ENCODE measurements at places on chromosomes 3 and 15. TPM values are rescaled to one million over a fixed set of nuclear protein-coding genes. Genes with fewer than 3 reads are reported as not detected.

Gene SPTSSB
- total RNA-seq, result 11.4 TPM

Gene SAMMSON
- total RNA-seq, result 0.36 TPM

Gene PLOD2
- 34.1 TPM for total RNA-seq

Gene ZNF106
- 65.4 TPM for total RNA-seq

Gene SLC15A2
- 2.1 TPM for total RNA-seq

Gene FAM107A
- 0.75 TPM for total RNA-seq

Gene ARPP21
- total RNA-seq, result 3.0 TPM

Gene C2CD4A
- 0.24 TPM for total RNA-seq

Gene PPM1L
- 24.3 TPM for total RNA-seq

GRCh38 chr15:52563501-52564060, 5.2 kb downstream of the ARPP19 start:
- ATAC-seq, result no peak

DNA sequence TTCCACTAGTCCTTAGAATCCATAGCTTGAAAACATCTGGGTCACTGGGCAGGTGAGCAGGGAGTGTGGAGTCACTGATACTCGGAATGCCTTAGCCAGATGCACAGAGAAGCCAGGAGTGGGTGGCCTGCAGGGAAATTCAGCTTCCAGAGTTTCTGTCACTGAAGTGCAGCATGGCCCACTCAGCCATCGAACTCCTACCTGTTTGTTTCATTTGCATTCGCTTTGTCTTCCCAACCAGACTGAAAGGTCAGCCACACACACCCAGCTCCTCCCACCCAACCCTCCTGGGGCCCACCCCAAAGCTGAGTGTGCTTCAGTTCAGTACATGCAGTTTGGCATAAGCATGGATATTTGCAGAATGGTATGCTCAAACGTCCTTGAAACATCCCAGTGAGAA, 124.5 kb upstream of the ATP10A start:
- ATAC-seq, result no peak

DNA sequence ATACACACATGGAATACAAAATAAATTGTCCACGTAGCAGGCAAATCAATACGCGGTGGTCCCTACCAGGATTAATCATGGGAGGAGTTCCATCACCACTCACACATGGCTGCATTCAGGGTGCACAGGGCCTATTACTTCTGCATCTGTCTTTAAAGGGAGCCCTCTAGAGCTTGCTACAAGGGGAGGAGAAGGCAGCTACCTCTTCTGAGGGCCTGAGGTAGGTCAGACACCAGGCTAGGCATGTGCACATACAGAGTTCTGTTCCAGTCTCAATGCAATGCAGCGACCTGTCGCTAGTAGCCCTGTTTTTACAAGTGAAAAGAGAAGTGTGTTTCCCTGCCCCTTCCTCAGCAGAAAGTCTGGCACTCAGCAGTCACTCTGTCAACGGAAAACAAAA, 102.7 kb downstream of the ROBO2 start:
- no peak for ATAC-seq

GRCh38 chr3:152222327-152222726, 46.4 kb upstream of the MBNL1 start:
- ATAC-seq, result peak; percentile 41

DNA sequence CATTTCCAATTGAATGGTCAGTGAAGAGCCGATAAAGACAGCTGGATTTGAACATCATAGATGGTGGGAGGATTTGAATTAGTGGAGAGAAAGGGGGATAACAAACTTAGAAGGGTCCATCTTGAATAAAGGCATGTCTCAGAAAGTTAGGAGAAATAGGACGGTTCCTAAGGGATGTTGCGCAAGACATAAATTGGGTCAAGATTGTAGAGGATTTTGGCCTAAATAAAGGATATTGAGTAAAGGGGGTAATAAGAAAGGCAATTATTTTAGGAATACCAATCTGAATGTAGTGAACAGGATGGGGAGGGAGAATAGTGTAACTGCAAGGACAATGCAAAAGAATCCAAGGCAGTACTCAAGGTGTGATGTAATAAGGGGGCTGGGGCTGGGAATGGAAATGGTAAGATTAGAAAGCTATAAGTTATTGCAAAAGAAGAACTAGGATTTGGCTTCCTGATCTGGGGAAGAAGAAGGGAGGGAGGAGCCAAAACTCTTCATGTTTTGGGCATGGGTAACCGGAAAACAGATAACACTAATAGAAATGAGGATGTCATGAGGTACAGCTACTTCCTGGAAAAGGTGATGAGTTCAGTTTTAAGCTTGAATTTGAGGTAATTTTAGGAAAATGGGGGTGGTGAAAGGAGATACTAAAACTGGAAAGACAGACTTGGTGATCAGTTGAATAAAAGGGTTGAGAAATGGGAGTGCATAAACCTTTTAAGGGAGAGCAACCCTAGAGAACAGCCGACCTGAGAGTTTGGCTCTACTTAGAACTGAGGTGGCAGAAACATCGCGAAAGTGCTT, 17.3 kb upstream of the TRPC1 start:
- no peak for ATAC-seq

GRCh38 chr3:102189541-102189940, 245.3 kb upstream of the ZPLD1 start:
- ATAC-seq, result no peak

Data from motor neuron (in vitro differentiated cells).